ENCODE measurements at places on chromosomes 5 and 9.

DNA sequence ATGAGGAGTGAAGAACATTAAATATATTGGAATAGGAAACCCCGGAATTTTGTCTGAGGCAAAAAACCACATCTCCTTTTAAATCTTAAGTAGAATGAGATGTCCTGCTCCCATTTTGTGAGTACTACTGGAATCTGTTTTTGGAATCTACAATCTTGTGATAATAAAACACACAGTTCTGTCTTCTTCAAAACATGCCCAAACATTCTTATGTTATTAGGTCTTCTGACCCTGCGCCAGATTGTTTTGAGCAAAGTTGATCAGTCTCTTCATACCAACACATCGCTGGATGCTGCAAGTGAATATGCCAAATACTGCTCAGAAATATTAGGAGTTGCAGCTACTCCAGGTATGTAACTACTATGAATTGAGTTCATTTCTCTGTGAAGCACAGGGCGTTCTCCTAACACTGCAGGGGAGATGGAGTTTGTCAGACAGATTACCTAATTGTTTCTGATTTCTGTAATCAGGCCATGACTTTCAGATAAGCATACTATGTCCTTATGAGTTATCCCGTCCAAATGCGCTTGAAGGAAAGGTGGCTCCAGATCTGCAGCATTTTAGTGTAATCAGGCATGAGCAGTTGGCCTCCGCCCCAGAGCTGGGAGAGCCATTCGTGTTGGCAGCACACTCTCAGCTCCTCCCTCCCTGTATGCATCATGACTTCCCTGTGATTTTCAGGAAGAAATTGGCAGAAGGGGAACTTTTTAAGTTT is 88.0 kb downstream of the NLN start:
- no peak for DNase-seq

DNA sequence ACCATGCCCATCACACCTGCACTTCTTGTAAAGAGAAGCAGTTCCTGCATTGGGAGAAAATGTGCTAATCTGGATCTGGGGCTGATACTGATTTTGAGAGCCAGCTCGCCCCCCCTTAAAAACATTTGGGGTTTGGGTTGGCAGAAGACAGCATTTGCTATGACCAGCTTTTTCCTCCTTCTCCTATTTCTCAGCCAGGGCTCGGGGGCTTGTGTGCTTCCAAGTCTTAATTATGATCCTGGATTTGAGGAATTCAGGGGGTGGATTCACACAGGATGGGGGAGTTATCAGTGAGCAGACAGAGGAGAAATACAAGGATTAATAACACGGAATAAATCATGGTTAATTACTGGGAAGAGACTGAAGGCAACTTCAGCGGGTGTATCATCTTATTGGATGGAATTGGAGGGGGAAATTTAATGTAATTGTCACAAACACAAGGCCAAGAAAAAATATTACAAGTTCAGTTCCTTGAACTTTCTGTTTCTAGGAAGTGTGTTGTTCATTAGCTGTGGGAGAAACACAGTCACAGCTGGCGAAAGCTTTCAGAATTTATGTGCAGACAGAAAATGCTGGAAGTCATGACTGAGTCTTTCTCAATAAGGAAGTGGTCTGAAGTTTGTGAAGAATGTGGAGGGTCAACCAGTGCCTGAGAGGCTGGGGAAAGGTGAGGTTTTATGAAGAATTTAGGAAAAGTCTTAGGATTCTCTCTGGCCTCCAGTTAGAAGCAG is 15.3 kb downstream of the C9orf152 start:
- DNase-seq, result peak; percentile 67

GRCh38 chr9:111427186-111427585 is 57.0 kb downstream of the ECPAS start:
- DNase-seq, result no peak

GRCh38 chr9:121273064-121273775 is 5.3 kb downstream of the GSN start:
- no peak for DNase-seq

DNA sequence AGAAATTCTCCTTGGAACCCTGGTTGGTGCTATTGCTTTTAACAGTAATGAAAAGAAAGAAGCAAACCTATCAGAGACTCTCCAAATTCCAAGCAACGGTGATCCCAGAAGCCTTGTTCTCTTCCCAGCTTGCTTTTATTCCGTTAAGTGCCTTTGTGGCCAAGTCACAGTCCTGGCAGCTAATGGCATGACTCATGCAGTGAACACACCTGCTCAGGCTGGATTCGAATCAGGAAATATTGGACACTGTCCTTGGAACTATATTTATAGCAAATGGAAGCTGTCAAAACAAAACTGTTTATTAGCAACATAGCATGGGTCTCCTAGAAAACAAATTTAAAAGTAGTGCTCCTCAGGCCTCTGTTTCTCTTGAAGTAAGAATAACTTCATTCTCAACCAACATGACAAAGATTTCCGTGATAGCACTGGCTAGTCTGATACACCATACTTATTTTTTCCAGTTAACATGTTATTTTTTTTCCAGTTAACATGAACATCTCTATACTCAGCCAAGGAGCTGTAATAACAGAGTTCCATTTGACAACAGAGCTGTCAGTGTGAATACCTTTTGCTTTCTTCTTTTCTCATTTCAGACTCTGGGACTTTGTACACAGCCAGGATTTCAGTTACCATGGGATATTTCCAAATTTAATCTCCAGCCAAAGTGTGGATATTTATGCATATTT is 502.4 kb downstream of the GADD45G start:
- no peak for DNase-seq

Data from MM.1S (cell line).